Caco-2 (cell line): ENCODE measurements at places on chromosomes 1 and 21.
A peak's percentile ranks its signal among the peaks of the same experiment; 100 is the strongest.

- H3K36me3 ChIP-seq, result no peaks in the 10 kb centered on the region
- no peak for DNase-seq
- H3K4me1 ChIP-seq, result peaks cover 6% of the 10 kb centered on the region
- H3K27ac ChIP-seq, result peak overlapping the region; percentile 99
- no peaks in the 10 kb centered on the region for H3K27me3 ChIP-seq
- H3K4me3 ChIP-seq, result no peak overlapping the region
Measured at GRCh38 chr1:154938604-154939399, 2.3 kb upstream of the PMVK start.

DNA sequence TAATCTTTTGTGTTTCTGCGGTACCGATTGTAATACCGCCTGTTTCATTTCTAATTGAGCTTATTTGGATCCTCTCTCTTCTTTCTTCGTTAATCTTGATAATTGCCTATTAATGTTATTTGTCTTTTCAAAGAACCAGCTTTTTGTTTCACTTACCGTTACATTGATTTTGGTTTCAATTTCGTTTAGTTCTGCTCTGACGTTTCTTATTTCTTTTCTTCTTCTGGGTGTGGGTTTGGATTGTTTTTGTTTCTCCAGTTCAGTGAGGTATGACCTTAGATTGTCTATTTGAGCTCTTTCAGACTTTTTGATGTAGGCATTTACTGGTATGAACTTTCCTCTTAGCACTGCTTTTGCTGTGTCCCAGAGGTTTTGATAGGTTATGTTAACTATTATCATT, 9.4 kb downstream of the OR2M2 start:
- H3K4me1 ChIP-seq, result no peaks in the 10 kb centered on the region
- DNase-seq, result no peak
- no peaks in the 10 kb centered on the region for H3K36me3 ChIP-seq
- no peak overlapping the region for H3K4me3 ChIP-seq
- H3K27ac ChIP-seq, result no peak overlapping the region

GRCh38 chr1:53272349-53272748, 34.0 kb upstream of the MAGOH start:
- no peak overlapping the region for H3K4me3 ChIP-seq
- no peaks in the 10 kb centered on the region for H3K36me3 ChIP-seq
- no peak overlapping the region for H3K27ac ChIP-seq
- DNase-seq, result no peak

- H3K36me3 ChIP-seq, result no peaks in the 10 kb centered on the region
- H3K27me3 ChIP-seq, result no peaks in the 10 kb centered on the region
- H3K4me3 ChIP-seq, result no peak overlapping the region
- no peak overlapping the region for H3K27ac ChIP-seq
Measured at GRCh38 chr1:171953835-171954234, 112.5 kb downstream of the DNM3 start.

DNA sequence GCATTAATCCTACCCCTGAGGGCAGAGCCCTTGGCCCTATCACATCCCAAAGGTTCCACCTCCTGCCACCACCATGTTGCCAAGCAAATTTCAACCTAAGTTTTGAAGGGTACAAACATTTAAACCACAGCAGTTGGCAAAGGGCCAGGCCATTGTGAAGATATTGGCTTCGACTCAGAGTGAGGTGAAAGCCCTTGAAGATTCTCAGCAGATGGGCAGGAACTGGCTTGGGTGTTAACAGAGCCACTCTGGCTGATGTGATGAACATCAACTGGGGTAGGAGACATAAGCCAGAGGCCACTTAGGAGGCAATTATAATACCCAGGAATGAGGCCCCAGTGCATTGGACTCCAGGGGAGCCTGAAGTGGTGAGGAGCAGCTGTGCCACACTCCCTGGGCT, 207.7 kb upstream of the KAZN start:
- DNase-seq, result no peak
- H3K4me3 ChIP-seq, result no peak overlapping the region
- H3K27ac ChIP-seq, result no peak overlapping the region
- no peaks in the 10 kb centered on the region for H3K4me1 ChIP-seq
- no peaks in the 10 kb centered on the region for H3K27me3 ChIP-seq
- no peaks in the 10 kb centered on the region for H3K36me3 ChIP-seq

GRCh38 chr1:222306011-222306410, 241.9 kb downstream of the HHIPL2 start:
- H3K27ac ChIP-seq, result no peak overlapping the region
- no peak overlapping the region for H3K4me3 ChIP-seq
- no peaks in the 10 kb centered on the region for H3K27me3 ChIP-seq
- H3K4me1 ChIP-seq, result no peaks in the 10 kb centered on the region
- H3K36me3 ChIP-seq, result no peaks in the 10 kb centered on the region
